Cerebellar nuclear complex (tissue), 1 donor: ENCODE measurements at places on chromosomes 1 and 21.

DNA sequence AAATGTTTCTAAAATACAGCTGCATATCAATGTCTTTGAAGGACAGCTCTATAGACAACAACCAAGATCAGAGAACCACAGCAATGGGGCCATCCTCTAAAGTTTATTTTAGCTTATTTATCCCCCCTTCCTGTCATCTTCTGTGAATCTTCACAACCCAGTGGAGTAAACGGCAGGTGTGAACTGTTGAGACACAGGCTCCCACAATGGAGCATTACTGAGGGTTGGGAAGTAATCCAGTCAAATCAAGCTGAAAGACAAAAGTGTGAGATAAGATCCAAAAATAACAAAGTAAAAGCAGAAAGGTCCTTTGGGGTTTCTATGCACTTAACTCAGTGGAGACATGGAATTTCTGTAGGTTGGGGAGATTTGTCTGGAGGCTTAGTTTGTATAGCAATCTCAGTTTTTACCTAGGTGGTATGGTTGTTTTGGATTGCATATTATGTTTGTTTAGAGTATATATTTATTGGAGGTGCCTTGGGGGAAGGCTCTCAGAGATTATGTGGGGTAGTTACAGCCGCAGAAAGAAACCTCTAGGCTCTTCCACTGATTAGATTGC is 286.9 kb upstream of the ADGRL2 start:
- no peak for DNase-seq

DNA sequence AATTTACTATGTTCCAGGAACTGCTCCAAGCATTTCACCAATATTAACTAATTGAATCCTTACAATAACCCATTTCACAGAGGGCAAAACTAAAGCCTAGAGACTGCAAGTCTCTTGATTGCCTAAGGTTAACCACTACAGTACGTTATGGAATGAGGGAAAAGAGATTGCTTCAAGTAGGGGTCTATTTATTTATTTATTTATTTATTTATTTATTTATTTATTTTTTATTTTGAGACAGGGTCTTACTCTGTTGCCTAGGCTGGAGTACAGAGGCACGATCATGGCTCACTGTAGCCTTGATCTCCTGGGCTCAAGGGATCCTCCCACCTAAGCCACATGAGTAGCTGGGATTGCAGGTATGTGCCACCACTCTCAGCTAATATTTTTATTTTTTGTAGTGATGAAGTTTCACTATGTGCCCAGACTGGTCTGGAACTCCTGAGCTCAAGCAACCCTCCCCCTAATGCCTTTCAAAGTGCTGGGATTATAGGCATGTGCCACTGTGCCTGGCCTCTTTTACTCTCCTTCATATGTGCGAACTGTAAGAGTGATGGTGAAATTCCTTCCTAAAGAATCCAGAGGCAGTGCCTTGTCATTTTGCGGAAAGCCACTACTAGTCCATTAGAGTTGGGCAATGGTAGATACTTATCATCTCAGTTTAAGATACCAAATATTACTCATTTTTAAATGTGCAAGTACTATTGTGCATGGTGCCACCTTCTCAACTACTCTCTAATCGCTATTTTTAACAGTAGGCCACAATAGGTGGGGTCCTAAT is 65.7 kb upstream of the CYP2J2 start:
- DNase-seq: no peak

GRCh38 chr1:48493970-48494769 is 22.2 kb upstream of the SPATA6 start:
- no peak for DNase-seq

- DNase-seq: no peak
These were observed 154.8 kb upstream of the VAMP3 start for GRCh38 chr1:7616076-7616832.
